ENCODE measurements at places on chromosomes 1 and 21.

- no peak for DNase-seq
Measured at GRCh38 chr1:119831027-119831426, 19.8 kb upstream of the REG4 start.

DNA sequence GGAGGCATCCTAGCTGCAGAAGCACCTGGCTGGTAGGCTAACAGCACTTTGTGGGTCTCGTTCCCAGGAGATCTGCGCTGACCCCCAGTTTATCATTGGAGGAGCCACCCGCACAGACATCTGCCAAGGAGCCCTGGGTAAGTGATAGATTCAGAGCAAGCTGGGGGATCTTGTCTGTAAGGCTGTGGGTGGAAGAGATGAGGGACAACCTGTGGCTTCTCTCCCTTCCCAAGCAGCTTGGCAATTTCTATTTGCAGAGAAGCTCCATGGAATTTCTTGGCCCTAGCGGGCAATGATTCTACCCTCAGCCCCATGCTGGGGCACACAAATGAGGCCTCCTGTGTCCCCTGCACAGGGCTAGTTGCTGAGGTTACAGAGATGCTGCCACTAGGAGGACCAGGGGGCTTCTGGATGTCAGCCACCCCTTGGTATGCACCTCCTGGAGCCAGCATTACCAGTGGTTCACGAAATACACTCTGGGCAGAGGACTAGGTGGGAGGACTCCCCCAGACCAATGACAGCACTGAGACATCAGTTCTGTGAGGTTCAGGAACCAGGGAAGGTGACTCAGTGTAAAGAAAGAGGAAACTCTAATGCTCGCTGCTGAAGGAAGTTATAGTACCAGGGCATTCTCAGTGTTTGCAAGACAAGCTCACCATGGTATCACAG, 5.5 kb downstream of the CAPN2 start:
- no peak for DNase-seq

DNA sequence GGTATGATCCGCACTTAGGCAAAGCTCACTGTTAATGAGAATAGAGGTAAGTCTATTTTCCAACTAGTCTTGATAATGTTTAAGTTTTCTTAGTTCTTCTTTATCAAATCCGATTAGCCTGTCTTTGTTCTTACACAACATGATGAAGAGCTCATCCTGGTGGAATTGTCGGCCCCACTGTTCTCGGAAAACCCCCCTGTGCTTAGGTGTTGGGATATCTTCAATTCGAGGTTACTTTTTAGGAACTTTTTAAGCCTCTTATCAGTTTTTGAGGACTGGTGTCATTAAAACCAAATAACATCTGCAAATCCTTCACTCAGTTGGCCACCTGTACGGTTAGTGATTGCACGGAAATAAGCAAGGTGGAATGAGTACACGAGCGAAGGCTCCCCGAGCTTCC, 60.7 kb upstream of the KIF26B start:
- DNase-seq = no peak

DNA sequence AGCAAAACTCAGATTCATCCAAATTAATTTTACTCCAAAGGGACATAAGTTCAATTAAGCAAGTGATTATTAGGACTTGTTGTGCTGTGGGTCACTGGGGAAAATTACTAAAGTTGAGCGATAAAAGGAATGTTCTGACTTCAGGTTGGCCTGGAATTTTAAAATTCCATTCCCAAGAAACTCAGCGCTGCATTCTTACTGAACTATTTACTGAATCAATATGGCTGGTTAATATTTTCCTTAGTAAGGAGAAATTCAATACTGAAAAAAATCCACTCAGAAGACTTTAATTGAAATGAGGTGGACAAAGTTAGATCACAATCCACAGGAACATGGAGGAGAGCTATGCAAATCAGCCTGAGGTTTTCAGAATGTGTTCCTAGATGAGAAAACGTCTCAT, 578.9 kb upstream of the NR5A2 start:
- no peak for DNase-seq

DNA sequence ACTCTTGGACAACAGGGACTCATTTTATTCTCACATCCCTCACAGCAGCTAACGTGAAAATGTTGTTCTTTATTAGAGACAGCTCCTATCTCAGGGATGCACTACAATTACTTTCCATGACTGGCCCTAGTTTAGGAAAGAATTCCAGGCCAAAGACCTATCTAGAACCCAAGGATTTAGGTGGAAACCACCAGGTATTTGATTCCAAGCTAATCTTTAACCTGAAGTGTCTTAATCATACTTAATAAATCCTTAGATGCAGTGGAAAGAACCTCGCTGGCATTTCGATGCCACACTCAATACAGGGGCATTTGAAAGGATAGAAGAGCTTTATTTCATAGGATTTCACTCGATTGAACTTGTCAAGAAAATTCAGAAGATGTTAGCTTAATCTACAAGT, 218.3 kb downstream of the KIF26B start:
- DNase-seq = no peak

- DNase-seq = no peak
Measured at GRCh38 chr1:232353001-232353400, 276.9 kb downstream of the SIPA1L2 start.

DNA sequence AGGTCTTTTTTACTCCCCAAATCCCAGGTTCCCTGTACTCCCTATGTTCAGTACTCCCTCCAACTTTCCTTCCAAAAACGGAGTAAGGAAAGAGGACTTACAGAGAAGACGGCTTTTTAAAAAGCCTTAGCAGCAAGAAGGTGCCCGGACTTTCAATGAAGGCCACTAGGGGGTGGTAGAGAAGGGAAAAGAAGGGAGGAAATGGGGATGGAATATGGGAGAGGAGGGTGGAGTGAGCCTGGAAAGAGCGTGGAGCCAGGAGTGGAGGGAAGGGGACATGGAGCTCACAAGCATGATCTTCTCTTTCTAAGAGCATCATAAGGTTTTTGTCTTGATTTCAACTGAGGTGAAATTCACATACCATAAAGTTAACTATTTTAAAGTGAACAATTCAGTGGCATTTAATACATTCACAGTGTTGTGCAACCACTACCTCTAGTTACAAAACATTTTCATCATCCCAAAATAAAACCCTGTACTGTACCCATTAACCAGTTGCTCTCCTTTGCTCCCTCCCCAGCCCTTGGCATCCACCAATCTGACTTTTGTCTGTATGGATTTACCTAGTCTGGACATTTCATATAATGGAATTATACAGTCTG, 129.9 kb downstream of the ZNF281 start:
- DNase-seq = peak; percentile 55

- no peak for DNase-seq
Measured at GRCh38 chr1:60222360-60223115, 149.0 kb upstream of the C1orf87 start.

- peak; percentile 10 for DNase-seq
Measured at GRCh38 chr1:70072231-70072751, 133.1 kb downstream of the LRRC40 start.

GRCh38 chr1:223016890-223017289, 126.2 kb downstream of the TLR5 start:
- DNase-seq = no peak

DNA sequence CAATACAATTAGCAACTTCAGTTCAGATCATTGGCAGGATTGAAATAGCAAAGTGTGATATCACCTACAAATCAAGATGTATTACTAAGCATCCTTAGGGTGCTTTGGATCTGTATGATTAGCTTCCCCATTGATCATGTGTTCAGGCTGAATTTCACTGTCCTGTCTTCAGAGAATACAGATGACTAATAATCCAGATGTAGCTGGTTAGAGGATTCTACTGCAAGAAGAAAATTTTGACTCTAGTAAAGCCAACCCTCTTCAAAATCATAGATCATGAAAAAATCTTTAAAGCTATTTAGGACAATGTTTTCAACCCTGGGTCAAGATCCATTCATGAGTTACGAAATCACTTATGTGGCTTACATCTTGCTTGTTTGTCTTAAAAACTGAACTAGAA, 184.4 kb downstream of the PTGER3 start:
- no peak for DNase-seq

- DNase-seq = no peak
Measured at GRCh38 chr1:111813440-111814304, 58.0 kb downstream of the DDX20 start.

GRCh38 chr1:220573836-220574235, 45.9 kb downstream of the MARK1 start:
- DNase-seq = no peak

DNA sequence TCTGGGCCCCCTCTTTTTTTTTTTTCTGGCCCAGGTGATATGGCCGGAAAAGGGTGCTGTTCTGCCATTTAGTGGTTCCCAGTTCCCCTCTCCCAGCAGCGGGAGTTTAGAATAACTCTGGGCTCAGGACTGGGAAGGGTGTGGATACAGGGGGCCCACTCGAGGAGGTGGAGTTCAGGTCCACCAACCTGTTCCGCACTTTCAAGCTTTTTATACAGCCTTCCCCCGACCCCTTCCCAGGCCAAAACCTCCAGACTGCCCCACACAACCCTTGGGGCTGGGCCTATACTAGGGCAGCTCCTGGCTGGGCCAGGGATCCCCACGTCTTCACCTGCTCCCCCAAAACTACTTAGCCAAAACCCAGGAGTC, 402 bp downstream of the PLEKHG5 start:
- no peak for DNase-seq

GRCh38 chr1:70888722-70889121, 158.9 kb downstream of the PTGER3 start:
- no peak for DNase-seq
